Fibroblast of skin of right biceps (primary cell): ENCODE measurements at places on chromosomes 2 and 18.

GRCh38 chr18:8299054-8299980, 309.9 kb upstream of the RAB12 start:
- no peak for DNase-seq

DNA sequence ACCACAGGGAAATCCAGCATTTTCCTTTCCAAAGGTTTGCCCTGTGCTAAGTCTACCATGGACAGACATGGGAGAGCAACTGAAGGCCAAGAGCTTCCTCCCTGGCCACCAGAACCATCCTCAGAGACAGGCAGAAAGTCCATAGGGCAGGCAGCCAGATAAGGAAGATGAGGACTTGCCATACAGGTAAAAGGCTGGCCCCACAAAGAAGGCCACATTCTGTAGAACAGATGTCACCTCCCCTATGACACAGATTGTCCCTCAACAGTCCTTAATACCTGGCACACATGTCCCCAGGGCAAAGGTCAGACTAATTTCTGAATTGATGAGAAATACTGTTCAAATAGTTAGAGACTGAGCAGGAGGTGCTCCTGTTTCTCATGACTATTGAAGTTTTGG, 52.0 kb downstream of the FECH start:
- no peak for DNase-seq

- DNase-seq = no peak
Observed at GRCh38 chr2:203690117-203690431, 16.4 kb upstream of the CD28 start.

DNA sequence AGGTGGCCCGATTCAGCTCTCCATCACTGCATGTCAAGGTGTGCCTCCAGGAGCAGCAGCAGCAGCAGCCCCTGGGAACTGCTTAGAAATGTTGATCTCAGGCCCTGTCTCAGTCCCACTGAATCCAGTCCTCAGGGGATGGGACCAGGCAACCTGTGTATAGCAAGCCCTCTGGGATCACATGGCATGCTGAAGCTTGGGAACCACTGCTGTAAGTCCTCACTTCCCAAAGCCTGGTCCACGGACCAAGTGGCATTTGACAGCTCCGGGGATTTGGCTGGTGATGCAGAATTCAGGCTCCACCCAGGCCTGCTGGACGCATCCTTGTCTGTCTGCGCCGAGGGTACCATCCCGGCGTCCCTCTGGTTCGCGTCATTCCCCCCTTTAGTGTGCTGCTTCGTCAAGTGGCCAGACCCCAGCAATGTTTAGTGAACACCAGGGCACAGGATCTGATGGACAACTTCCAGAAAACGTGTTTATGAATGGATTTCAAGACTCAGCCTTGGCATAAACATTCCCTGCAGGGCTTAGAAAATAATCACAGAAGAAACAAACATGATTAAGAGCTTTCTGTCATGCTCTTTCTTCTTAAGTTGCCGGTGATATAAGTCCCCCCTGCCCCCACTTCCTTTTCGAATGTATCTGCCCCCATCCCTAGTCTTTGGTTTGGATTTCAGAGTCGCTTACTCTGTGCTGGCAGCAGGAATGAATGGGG, 234.0 kb downstream of the GBX2 start:
- DNase-seq = no peak

DNA sequence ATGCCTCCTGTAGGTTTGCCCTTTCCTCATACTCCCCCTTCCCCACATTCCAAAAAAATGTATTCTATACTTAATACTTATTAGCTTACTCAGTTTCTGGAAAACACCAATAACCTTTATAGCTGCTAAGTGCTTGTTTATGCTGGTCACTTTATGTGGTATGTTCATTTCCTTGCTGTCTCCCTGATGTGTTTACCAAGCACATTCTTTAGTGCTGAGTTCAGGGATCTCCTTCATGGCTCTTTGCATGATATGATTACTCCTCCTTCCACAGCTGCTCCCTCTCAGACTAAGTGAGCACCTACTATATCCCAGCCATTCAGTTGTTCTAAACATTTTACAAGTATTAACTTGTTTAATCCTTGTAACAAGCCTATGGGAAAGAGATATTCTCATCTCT, 698.3 kb upstream of the FANCL start:
- DNase-seq = peak; percentile 75

- DNase-seq = no peak
Observed at GRCh38 chr18:155688-156087, 2.7 kb upstream of the USP14 start.
